ENCODE measurements at places on chromosomes 7 and 10.

DNA sequence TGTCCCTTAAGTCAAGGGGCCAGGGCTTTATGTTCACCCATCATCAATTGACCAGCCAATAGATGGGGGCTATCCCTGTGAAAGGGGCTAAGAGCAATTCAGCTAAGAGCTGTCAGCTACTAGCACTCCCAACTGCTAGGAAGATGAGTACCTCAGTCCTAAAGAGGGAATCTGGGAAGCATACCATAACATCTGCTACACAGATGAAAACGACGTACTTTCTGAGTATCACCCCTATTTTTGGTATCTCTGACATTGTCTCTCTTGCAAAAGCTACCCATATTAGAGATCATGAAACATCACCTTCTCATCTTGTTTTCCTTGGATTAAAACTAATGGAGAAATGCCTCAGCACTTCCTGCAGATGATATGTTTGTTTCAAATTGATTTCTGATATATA lies 7.5 kb upstream of the SMNDC1 start:
- no peak for DNase-seq

DNA sequence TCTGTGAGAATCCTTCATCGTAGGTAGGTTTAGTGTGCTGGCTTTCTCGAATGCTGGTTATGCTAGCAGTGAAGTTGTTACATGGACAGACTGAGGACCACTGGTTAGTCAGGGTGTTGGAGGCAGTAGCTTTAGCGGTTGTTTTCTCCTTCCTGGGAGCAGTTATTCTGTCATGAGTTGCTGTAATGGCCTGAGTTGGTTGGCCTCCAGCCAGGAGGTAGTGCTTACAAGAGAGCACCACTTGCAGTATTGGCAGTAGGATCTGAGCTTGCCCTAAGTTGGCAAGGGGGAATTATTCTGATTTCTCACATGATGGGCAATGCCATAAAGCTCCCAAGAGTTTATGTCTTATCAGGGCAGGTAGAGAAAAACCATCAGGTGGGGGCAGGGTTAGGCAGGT lies 58.0 kb downstream of the IPMK start:
- no peak for DNase-seq

DNA sequence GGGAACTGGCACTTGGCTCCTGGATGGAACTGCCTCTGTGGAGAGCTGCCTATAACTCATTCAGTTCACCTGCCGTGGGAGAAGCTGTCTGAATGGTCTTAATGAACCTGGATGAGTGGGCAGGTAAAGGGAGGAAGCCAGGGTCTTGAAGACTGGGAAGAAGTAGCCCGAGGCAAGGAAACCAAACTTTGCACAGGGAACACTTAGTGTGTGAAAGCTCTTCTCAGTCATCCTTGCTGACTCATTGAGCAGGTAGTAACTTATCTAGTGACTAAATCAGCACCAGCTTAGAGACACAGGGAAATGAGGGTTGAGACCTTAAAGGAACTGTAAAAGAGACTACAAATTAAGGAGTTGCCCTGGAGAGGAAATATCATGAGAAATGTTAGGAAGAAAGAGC lies 9.9 kb downstream of the LRRC4 start:
- no peak for DNase-seq

GRCh38 chr10:116699049-116699448 lies 43.3 kb downstream of the HSPA12A start:
- DNase-seq = no peak

DNA sequence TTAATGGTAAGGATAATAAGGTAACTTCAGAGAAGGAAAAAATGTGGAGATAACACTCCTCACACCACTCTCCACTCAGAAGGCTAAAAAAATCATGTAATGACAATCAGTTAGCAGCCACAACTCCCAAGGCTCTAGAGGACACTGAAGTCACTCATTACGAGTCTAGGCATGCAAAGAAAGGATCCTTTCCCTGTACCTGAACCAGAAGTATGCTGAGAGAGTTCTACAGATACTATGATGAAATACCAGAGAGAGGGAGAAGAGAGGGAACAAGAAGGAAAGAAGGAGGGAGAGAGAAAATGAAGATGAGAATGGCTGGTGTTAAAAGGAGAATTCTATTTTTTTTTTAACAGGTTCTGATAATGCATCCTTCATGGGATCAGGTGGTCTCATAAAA lies 224.3 kb upstream of the PLXNA4 start:
- no peak for DNase-seq

- DNase-seq = no peak
These were observed 21.5 kb downstream of the CH25H start for GRCh38 chr10:89185658-89186057.

DNA sequence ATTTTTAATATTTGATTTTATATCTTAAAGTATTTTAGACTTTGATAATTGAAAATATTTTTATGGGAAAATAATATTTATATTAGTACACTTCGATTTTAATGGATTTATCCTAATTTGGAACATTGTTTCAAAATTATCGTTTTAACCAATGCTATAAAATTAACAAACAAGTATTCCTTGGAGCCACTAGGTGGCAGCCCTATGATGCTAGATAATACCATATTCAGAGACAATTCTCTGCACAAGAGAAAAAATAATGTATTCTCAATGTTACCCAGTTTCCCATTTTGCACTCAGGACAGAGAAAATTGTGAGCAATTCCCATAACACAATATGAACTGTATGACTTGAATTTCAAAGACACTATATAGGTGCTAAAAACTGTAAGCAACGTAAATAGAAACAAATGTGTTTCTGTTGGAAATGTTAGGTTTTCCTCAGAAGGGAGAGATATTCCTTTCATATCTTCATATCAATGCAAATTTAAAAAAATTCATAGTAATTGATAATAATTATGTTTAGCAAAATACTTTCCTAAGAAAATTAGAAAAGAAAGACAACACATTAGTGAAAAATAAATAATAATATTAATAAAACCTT lies 237.8 kb downstream of the SEMA3E start:
- DNase-seq = no peak

Data from brain pericyte (primary cell).